ENCODE measurements at places on chromosomes 7 and 10. TPM values are rescaled to one million over a fixed set of nuclear protein-coding genes. Genes with fewer than 3 reads are reported as not detected.

Gene VSTM2A
- total RNA-seq, result not detected

- H3K4me1 ChIP-seq, result peaks cover 11% of the 10 kb centered on the region
- no peak overlapping the region for H3K27ac ChIP-seq
- peaks cover 16% of the 10 kb centered on the region for H3K27me3 ChIP-seq
- no peak overlapping the region for H3K4me3 ChIP-seq
- peaks cover 35% of the 10 kb centered on the region for H3K36me3 ChIP-seq
Observed at GRCh38 chr7:151460474-151460855, 20.5 kb upstream of the CRYGN start.

- H3K36me3 ChIP-seq, result no peaks in the 10 kb centered on the region
- peaks cover 2% of the 10 kb centered on the region for H3K4me1 ChIP-seq
- peak within 1 kb of the TSS; percentile 13 for H3K4me3 ChIP-seq
- peaks cover 51% of the 10 kb centered on the region for H3K27me3 ChIP-seq
- no peak within 1 kb of the TSS for H3K27ac ChIP-seq
Observed at GRCh38 chr10:19816411-19817230, at the start of gene PLXDC2. Gene PLXDC2 (plus strand): TSS chr10:19816432.

DNA sequence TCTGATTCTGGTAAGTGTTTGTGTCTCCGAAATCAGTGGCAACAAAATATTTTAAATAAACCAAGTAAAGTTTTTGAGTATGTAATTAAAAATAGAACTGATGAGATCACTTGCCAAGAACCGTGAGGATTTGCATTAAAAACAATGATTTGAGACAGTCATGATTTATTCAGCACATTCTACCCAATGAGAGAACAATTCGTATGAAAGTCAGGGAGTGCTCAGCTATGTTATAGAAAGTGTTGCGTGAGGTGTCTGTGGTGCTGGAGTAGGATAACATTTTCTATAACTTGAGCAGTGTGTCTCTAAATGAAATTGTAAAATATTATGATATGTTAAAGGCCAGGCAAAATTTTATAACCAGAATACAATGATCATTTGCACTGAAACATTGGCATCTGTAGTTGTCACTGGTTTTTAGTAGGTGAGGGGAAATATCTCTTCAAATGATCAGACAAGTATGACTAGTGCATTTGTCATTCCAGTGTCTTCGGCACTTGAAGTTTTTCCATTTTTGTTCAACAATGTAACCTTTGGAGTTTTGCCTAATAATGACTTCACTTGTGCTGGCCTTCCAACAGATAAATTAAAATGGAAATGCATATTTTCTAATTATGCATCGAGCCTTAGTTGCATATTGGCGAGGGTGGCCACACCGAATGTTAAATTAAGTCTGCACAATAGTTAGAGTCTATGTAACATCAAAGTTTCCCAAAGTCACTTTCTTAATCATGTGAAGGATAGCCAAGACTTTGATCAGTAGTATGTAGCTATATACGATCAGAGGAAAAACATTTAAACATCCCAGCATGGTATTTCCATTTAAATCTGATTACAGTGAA is 335.9 kb downstream of the GFRA1 start:
- H3K36me3 ChIP-seq, result no peaks in the 10 kb centered on the region
- no peaks in the 10 kb centered on the region for H3K27me3 ChIP-seq
- H3K4me3 ChIP-seq, result no peak overlapping the region
- H3K4me1 ChIP-seq, result no peaks in the 10 kb centered on the region
- DNase-seq, result no peak

Gene TIMM23B
- 19.6 TPM for total RNA-seq

- H3K27me3 ChIP-seq, result peaks cover 13% of the 10 kb centered on the region
- H3K36me3 ChIP-seq, result peaks cover 2% of the 10 kb centered on the region
- H3K4me3 ChIP-seq, result peak overlapping the region; percentile 82
- H3K27ac ChIP-seq, result peak overlapping the region; percentile 96
- DNase-seq, result peak; percentile 97
Observed at GRCh38 chr7:151013733-151014497, 10.4 kb downstream of the ATG9B start.

Gene POM121L12
- total RNA-seq, result not detected

DNA sequence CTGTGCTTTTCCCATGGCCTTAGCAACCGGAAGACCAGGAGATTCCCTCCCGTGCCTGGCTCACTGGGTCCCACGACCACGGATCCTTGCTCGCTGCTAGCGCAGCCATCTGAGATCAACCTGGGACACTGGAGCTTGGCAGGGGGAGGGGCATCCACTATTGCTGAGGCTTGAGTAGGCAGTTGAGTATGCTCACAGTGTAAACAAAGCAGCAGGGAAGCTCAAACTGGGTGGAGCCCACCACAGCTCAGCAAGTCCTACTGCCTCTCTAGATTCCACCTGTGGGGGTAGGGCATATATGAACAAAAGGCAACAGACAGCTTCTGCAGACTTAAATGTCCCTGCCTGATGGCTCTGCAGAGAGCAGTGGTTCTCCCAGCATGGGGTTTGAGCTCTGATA is 697.0 kb downstream of the SORCS1 start:
- no peaks in the 10 kb centered on the region for H3K36me3 ChIP-seq
- DNase-seq, result no peak
- no peaks in the 10 kb centered on the region for H3K27me3 ChIP-seq
- H3K4me1 ChIP-seq, result no peaks in the 10 kb centered on the region
- no peak overlapping the region for H3K27ac ChIP-seq
- no peak overlapping the region for H3K4me3 ChIP-seq

GRCh38 chr7:128121711-128122530 is 90.7 kb upstream of the LRRC4 start:
- no peak for DNase-seq
- no peak overlapping the region for H3K4me3 ChIP-seq
- H3K36me3 ChIP-seq, result no peaks in the 10 kb centered on the region
- H3K27me3 ChIP-seq, result peaks cover 9% of the 10 kb centered on the region
- H3K27ac ChIP-seq, result no peak overlapping the region
- H3K4me1 ChIP-seq, result peaks cover 5% of the 10 kb centered on the region

Gene ASL
- 36.7 TPM for total RNA-seq

- H3K27ac ChIP-seq, result no peak overlapping the region
- DNase-seq, result no peak
- no peak overlapping the region for H3K4me3 ChIP-seq
- H3K27me3 ChIP-seq, result no peaks in the 10 kb centered on the region
- H3K4me1 ChIP-seq, result peaks cover 40% of the 10 kb centered on the region
Observed at GRCh38 chr10:4241724-4242345, 456.8 kb upstream of the KLF6 start.

Gene SORBS1
- total RNA-seq, result 0.47 TPM

DNA sequence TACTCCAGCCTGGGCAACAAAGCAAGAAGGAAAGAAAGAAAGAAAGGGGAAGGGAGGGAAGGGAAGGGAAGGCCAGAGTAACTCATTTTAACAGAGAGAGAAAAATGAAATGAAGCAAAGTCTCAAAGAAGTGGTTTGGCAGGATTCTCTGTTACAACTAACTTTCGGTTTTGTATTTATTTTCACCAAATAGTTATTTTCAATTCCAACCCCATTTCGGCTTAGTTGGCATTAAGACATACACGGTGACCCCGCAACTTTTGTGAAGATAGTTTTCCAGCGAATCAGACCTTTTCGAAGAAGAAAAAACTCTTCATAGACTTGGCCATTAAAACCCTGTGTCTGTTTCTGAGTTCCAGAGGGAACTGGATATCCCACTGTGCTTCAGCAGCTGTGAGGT is 45.2 kb upstream of the LYZL2 start:
- peaks cover 12% of the 10 kb centered on the region for H3K36me3 ChIP-seq
- H3K27me3 ChIP-seq, result peaks cover 3% of the 10 kb centered on the region
- no peak for DNase-seq

Gene PIK3AP1
- 8.7 TPM for total RNA-seq

- no peak overlapping the region for H3K4me3 ChIP-seq
- H3K27ac ChIP-seq, result no peak overlapping the region
- no peak for DNase-seq
- no peaks in the 10 kb centered on the region for H3K36me3 ChIP-seq
- H3K4me1 ChIP-seq, result no peaks in the 10 kb centered on the region
Observed at GRCh38 chr7:29853789-29854188, 47.5 kb downstream of the WIPF3 start.

GRCh38 chr10:16381083-16381482 is 55.7 kb upstream of the PTER start:
- no peak overlapping the region for H3K4me3 ChIP-seq
- no peaks in the 10 kb centered on the region for H3K36me3 ChIP-seq
- no peaks in the 10 kb centered on the region for H3K4me1 ChIP-seq
- H3K27me3 ChIP-seq, result peaks cover 6% of the 10 kb centered on the region
- no peak overlapping the region for H3K27ac ChIP-seq
- DNase-seq, result no peak

DNA sequence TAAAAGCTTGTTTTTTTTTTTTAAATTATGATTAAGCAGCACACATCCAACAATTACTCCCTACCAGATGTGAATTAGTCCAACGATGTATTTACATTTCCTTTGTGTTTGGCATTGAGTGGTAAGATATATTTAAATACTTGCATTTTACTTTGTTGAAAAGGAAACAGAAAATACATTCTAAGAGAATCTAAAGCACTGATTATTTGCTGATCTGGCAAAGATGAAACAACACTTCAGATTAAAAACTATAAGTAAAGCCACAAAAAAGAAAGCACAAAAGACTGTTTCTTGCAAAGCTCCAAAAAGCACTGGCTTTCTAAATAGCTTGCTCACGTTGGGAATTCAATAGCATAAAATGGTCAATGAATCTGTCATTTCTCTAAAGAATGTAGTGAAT is 466.5 kb downstream of the PHTF2 start:
- no peaks in the 10 kb centered on the region for H3K36me3 ChIP-seq
- no peak overlapping the region for H3K4me3 ChIP-seq
- no peak for DNase-seq
- H3K4me1 ChIP-seq, result no peaks in the 10 kb centered on the region
- no peaks in the 10 kb centered on the region for H3K27me3 ChIP-seq
- no peak overlapping the region for H3K27ac ChIP-seq

DNA sequence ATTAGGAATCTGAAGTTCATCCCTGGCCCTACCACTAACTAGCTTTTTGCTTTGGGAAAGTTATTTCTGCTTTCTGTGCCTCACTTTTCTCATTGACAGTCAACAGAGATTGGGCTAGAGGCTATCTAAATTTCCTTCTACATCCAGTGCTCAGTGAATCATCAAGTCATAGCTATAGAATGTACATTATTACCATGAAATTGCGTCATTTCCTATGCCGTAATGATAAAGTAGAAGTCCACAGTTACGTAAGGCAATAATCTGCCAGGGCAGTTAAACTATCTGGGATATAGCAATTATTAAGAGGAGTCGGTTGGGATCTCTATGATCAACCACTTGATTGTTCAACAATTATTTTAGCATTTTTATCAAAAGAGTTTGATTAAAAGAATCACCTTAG is 64.4 kb downstream of the ITGB8 start:
- no peaks in the 10 kb centered on the region for H3K27me3 ChIP-seq
- no peaks in the 10 kb centered on the region for H3K4me1 ChIP-seq
- no peak overlapping the region for H3K27ac ChIP-seq
- H3K36me3 ChIP-seq, result no peaks in the 10 kb centered on the region
- no peak overlapping the region for H3K4me3 ChIP-seq

DNA sequence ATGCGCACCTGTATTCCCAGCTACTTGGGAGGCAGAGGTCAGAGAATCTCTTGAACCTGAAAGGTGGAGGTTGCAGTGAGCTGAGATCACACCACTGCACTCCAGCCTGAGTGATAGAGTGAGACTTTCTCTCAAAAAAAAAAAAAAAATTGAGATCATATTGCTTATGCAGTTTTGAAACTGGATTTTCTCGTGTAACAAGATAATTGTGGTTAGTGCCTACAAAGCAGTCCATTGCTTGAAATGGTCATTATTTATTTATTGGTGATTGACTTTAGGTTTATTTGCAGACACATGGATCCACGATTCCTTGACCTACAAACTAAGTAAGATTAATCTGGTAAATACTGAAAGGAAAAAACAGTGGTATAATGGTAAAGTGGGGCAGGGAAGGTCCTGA is 149.8 kb downstream of the TAX1BP1 start:
- no peaks in the 10 kb centered on the region for H3K36me3 ChIP-seq
- H3K4me3 ChIP-seq, result no peak overlapping the region
- no peak for DNase-seq
- H3K4me1 ChIP-seq, result peaks cover 8% of the 10 kb centered on the region
- H3K27me3 ChIP-seq, result peaks cover 2% of the 10 kb centered on the region
- no peak overlapping the region for H3K27ac ChIP-seq

- no peak overlapping the region for H3K27ac ChIP-seq
- H3K4me3 ChIP-seq, result no peak overlapping the region
- H3K4me1 ChIP-seq, result peaks cover 2% of the 10 kb centered on the region
- no peaks in the 10 kb centered on the region for H3K27me3 ChIP-seq
- H3K36me3 ChIP-seq, result no peaks in the 10 kb centered on the region
Observed at GRCh38 chr7:65722361-65722792, 150.5 kb upstream of the VKORC1L1 start.

- H3K4me3 ChIP-seq, result no peak overlapping the region
- no peaks in the 10 kb centered on the region for H3K27me3 ChIP-seq
- peaks cover 60% of the 10 kb centered on the region for H3K36me3 ChIP-seq
- H3K4me1 ChIP-seq, result no peaks in the 10 kb centered on the region
- no peak for DNase-seq
- no peak overlapping the region for H3K27ac ChIP-seq
Observed at GRCh38 chr7:138519061-138519798, 59.2 kb downstream of the TRIM24 start.

GRCh38 chr7:82080254-82080927 is 310.5 kb upstream of the HGF start:
- no peak for DNase-seq
- no peaks in the 10 kb centered on the region for H3K4me1 ChIP-seq
- no peak overlapping the region for H3K27ac ChIP-seq
- H3K27me3 ChIP-seq, result no peaks in the 10 kb centered on the region
- no peaks in the 10 kb centered on the region for H3K36me3 ChIP-seq

Gene CPVL
- 1.8 TPM for total RNA-seq

Gene DGKB
- not detected for total RNA-seq

Gene HOXA5
- not detected for total RNA-seq

GRCh38 chr7:36763132-36763816 is 39.0 kb upstream of the AOAH start:
- no peak overlapping the region for H3K4me3 ChIP-seq
- H3K27ac ChIP-seq, result no peak overlapping the region
- H3K4me1 ChIP-seq, result peaks cover 12% of the 10 kb centered on the region
- H3K36me3 ChIP-seq, result peaks cover 2% of the 10 kb centered on the region

DNA sequence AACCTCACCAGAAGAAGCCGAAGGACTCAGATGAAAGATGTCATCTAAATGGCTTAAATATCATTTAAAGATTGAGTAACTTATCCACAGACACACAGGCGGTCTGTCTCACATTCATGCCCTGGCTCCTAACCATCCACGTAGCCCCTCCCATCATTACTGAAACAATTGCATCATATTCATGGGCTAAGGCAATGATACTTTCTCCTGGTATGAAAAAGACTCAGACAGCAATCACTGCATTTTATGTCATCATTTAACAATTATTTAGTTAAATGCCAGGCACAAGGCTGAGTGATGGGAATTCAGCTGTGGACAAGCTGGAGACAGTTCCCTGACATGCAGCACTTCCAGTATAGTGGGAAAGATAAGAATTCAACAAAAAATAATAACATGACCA is 11.2 kb upstream of the TECTB start:
- no peaks in the 10 kb centered on the region for H3K4me1 ChIP-seq
- no peak overlapping the region for H3K27ac ChIP-seq
- no peaks in the 10 kb centered on the region for H3K36me3 ChIP-seq
- no peak overlapping the region for H3K4me3 ChIP-seq
- H3K27me3 ChIP-seq, result peaks cover 5% of the 10 kb centered on the region
